ENCODE measurements at places on chromosomes 4 and X.

GRCh38 chr4:121800638-121800960 lies 524 bp upstream of the EXOSC9 start:
- no peak for DNase-seq

- DNase-seq: no peak
Observed at GRCh38 chr4:128517096-128517738, 229.6 kb upstream of the PGRMC2 start.

DNA sequence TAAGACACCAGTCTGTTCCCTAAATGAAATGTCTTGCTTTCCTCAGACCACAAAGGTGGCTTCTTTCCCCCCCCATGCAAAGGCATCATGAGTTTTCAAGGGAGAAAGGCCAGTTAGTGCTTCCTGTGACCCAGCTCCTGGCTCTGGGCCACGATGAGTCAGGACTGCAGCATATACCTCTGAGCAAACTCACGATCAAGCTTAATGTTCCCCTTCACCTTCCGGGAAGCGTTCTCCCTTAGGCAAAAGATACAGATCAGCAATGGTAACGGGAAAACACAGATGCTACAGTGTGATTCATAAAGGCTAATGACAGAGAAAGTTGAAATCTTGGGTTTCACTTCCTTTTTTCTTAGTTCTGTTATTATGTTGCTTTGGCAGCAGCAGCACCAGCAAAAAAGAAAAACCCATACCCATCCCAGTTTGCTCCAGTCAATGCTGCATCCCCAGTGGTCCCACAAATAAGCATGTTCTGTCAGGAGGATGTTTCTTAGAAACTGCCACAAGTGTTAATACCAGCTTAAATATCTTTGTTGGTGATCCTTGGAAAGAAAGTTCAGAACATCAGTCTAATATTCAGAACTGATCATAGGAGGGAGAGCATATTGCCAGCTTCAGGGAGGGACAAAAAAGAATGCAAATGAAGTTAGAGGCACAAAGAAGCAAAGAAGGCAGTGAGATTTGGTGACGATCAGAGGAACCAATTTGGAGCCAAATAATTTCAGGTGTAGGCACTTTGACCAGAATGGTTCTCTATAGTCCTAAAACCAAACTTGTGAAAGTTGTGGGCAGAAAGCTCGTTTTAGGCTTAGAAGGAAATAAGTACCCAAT lies 41.2 kb downstream of the LONRF3 start:
- no peak for DNase-seq

- no peak for DNase-seq
Observed at GRCh38 chrX:43640482-43640881, 15.6 kb upstream of the MAOA start.

- DNase-seq: no peak
Observed at GRCh38 chrX:26851981-26852380, 611.2 kb downstream of the PPP4R3C start.

- DNase-seq: no peak
Observed at GRCh38 chr4:153661215-153661822, 22.8 kb upstream of the TLR2 start.

DNA sequence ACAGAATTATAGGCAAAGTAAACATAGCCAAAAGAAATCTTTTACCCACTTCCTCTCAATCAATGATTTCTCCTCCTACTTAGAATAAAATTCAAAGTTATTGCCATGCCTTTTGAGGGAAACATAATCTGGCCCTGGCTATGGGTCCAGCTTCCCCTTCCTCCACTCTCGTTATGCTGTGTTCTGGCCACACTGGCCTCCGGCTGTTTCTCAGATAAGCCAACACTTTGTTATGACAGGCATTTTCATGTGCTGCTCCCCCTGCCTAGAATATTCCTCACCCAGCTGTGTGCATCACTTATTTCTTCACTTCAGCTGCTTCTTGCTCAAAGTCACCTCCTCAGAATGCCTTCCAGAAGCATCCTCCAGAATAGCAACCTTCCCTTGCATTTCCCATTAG lies 386.6 kb upstream of the AADAT start:
- DNase-seq: no peak

- no peak for DNase-seq
Observed at GRCh38 chrX:43590150-43590549, 65.9 kb upstream of the MAOA start.

DNA sequence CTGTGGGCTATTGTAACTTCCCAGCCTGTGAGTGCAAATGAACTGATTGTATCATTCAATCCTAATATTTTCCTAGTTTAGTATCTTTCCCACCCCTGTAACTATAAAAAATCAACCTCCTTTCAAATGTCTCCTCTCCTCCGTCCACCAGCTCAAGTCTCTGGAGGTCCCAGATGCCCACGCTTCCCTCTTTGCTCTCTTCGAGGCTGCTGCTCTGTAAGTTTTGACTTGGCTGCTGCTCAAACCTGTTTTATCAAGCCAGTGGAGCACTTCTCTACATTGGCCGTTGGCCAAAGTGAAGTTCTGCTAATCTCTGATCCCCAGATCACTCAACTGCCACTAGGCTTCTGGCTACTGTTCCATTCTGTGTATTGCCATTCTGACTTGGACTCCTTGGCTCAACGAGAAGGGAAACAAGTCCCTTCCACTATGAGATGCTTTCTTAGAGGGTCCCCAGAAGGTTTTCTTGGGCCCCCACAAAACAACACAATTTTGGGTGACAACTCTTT lies 60.7 kb upstream of the RAPGEF2 start:
- peak; percentile 11 for DNase-seq

DNA sequence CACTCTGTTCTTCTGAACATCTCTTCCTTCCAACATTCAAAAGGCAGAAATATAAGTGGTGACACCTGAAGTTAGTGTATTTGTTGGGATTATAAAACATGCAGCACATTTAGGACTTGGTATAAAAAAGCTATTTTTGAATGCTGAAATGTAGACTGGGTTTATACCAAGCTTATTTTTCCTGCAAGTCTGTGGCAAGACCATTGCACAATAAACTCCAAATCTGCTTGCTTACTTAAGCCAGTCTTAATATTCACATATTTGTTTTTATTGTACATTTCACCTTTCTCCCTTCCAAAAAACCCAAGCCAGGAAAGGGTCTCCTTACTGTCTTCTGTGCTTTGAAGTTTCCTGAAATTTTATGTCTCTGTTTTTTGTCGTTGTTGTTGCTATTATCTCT lies 63.7 kb downstream of the FHIP1A start:
- no peak for DNase-seq

- DNase-seq: no peak
Observed at GRCh38 chr4:141933978-141934377, 297.6 kb downstream of the IL15 start.

- DNase-seq: no peak
Observed at GRCh38 chr4:15455290-15455689, 14.4 kb upstream of the CC2D2A start.

- DNase-seq: no peak
Observed at GRCh38 chrX:69991685-69992084, 58.1 kb downstream of the AWAT2 start.

DNA sequence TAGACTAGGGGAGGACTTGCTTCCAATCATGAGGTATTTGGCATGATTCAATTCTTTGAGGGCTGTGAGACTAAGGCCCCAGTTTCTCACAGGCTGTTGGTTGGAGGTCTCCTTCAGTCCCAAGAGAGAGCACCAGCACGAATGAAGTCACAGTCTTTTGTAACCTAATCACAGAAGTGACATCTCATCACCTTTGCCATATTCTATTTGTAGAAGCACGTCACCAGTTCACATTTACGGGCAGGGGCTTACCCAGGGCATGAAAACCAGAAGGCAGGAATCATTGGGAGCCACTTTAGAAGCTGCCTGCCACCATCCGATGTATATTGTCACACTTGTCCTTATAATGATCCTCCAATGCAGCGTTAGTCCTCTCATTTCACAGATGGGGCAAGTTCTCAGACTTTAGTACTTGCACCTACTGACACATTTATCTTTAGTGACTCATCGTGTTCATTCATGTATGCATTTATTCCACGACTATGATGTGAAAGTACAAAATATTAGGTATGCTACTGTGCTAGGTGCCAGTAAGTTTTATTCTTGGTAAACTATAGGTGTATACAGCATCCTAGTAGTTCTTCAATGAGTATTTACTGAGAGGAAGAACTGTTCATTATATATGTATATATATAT lies 163.8 kb upstream of the PGRMC2 start:
- DNase-seq: no peak

- no peak for DNase-seq
Observed at GRCh38 chr4:169184236-169184635, 86.5 kb downstream of the SH3RF1 start.

GRCh38 chr4:173522160-173522950 lies 7.7 kb downstream of the HAND2 start:
- no peak for DNase-seq

DNA sequence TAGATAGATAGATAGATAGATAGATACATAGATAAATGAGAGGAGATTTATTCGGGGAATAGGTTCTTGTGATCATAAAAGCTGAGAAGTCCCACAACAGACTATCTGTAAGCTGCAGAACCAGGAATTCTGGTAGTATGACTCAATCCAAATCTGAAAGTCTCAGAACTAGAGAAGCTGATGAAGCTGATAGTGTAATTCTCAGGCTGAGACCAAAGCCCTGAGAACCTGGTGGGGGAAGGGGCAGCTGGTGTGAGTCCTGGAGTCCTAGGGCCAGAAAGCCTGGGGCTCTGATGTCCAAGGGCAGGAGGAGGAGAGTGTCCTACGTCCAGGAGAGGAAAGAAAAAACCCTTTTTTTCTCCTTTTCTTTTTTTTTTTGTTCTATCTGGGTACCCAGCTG lies 8.0 kb upstream of the BANK1 start:
- DNase-seq: no peak

DNA sequence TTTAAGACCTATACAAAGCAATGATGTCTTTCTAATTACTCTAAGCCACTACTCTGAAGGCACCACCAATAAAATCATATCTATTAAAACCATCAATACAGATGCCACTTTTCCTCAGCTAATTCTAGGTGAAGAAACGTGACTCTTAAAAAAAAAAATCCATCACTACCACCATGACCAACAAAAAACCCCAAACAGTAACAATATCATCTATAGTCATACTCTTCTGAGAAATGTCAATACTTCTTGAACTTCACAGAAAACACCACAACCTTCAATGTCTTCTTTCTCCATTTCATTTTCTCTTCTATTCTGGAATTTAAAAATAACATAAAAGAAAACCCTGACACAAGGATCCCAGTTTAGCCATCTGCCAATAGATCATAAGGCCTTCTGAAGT lies 35.7 kb downstream of the CASK start:
- no peak for DNase-seq
